ENCODE measurements at places on chromosomes 2 and 18. TPM values are rescaled to one million over a fixed set of nuclear protein-coding genes. Genes with fewer than 3 reads are reported as not detected.

DNA sequence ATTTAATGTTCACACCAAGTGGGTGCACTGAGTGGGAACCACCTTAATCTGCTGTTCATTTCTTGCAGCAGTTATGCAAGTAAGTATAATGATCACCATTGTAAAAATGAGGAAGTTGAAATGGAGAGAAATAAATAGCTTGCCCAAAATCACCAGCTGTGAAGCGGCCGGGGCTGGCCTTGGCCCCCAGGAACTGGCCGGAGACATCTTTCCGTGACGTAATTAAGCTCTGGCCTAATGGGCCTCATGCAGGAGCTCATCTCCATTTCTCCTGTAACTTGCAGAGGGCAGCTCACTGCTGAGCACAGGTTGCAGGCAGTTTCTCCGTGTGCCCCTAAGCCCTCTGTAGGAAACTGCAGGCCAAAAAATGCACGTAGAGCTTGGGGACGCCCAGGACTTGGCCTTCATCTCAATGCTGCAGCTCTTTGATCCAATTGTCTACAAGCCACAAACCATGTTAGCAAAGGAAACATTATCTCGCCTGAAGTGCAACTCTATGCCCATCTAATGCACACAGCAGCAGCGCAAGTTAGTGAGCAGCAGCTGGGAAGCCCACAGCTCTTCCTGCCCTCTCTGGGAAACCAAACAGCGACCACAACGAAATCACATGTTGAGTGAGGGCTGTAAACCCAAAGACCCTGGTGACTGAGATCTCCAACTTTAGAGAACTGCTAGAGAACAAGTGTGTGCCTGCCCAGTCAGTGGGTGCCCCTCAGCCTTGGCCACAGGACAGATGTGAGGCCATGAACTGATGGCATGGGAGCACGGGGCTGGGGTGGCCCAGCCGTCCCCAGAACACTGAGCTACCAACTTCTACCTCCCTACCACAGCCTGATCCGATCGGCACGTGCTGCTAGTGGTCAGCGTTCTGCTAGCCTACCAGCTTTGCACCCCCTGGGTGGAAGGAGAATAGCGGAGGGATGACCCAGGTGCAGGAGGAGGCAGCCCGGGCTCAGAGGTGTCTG is 28.8 kb downstream of the APCDD1 start:
- no peak overlapping the region for H3K27ac ChIP-seq
- H3K4me3 ChIP-seq: no peak overlapping the region
- H3K36me3 ChIP-seq: no peaks in the 10 kb centered on the region
- peak; percentile 68 for DNase-seq
- no peaks in the 10 kb centered on the region for H3K4me1 ChIP-seq

- no peak overlapping the region for H3K4me3 ChIP-seq
- H3K27ac ChIP-seq: peak overlapping the region; percentile 73
- no peaks in the 10 kb centered on the region for H3K27me3 ChIP-seq
- no peaks in the 10 kb centered on the region for H3K36me3 ChIP-seq
- H3K4me1 ChIP-seq: peaks cover 20% of the 10 kb centered on the region
- peak; percentile 45 for DNase-seq
Observed at GRCh38 chr18:62436636-62437234, 86.1 kb upstream of the ZCCHC2 start.

The LONRF2 gene
- 30.5 TPM for total RNA-seq

GRCh38 chr18:13409997-13410396 is 191.4 kb downstream of the LDLRAD4 start:
- no peak overlapping the region for H3K27ac ChIP-seq
- no peak overlapping the region for H3K4me3 ChIP-seq
- no peaks in the 10 kb centered on the region for H3K27me3 ChIP-seq

DNA sequence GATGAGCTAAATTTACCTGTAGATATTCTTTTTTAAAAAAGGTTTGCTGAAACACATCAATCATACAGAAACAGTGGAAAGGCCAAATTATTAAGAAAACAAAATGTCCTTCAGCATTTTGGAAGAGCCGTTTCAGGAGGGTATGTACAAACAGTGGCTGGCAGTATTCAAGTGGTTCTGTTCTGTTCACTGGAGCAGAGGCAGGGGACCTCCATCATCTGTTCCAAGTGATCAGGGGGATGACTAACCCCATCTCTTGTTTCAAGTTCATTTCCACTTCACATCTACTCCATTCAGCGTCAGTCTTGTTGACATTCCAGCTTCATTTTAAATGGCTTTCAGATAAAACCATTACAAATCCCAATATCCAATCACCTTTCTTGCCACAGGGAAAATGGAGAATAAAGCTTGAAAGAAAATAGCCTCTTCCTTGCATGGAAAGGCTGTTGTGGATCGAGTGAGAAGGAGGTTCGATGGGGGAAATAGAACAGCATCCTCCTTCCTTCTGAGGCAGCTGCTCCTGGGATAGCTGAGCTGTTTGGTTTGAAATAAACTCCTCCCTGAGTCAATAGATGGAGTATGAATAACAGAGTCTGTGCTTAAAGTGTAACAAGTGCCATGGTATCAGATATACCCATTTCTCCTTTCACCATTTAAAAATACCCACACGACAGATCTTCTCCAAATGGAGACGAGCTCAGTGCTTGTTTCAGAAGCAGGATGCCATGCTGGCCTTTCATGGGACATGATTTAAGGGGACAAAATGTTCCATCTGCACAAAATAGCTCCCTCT is 63.7 kb upstream of the OTOF start:
- DNase-seq: no peak
- H3K27me3 ChIP-seq: no peaks in the 10 kb centered on the region
- H3K27ac ChIP-seq: no peak overlapping the region
- H3K4me1 ChIP-seq: no peaks in the 10 kb centered on the region
- no peaks in the 10 kb centered on the region for H3K36me3 ChIP-seq

GRCh38 chr2:31249009-31249690 is 15.2 kb downstream of the EHD3 start:
- peaks cover 20% of the 10 kb centered on the region for H3K36me3 ChIP-seq
- no peak overlapping the region for H3K27ac ChIP-seq
- no peaks in the 10 kb centered on the region for H3K4me1 ChIP-seq
- H3K27me3 ChIP-seq: no peaks in the 10 kb centered on the region

Measured in adrenal gland (tissue), 19 donors.